Ecto neural progenitor cell (in vitro differentiated cells): ENCODE measurements at places on chromosomes 4 and X.

DNA sequence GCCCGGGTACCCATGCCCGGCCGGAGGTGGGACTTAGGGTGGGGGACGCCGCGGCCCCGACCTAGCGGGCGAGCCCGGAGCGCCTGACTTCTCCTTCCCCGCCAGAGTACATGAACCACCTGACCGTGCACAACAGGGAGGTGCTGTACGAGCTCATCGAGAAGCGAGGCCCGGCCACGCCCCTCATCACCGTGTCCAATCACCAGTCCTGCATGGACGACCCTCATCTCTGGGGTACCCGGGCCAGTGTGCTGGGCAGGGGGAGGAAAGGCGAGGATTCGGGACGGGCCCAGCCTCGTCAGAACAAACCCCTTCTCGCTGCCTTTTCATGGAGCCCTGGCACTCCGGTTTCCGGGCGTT, 622 bp downstream of the TAFAZZIN start:
- peak; percentile 68 for DNase-seq

DNA sequence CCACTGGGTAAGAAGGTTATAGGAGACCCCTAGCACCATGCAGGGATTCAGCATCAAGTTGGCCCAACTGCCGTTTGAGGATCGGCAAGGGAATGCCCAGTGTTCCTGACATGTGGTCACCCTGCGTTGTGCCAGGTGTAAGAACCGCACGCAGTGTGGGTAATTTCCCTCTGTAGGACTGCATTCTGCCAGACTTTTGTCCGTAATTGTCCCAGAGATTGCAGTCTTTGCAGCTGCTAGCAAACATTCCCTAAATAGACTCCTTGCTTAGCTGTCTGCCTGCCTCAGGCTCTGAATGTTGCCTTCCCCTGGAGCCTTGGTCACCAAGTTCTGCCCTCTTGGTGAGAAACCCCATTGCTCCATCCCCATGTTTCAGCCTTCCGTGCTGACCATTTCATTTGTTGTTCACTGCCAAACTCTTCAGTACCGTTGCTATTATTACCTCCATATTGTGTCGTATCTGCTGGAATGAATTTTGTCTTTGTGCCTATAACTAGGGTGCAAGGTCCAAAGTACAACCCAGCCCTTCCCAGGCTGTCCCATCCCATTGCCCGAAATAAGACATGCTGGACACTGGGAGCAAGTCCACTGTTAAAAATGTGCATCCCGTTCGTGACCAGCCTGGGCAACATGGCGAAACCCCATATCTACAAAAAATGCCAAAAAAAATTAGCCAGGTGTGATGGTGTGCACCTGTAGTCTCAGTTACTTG, 53.8 kb upstream of the USP9X start:
- no peak for DNase-seq

DNA sequence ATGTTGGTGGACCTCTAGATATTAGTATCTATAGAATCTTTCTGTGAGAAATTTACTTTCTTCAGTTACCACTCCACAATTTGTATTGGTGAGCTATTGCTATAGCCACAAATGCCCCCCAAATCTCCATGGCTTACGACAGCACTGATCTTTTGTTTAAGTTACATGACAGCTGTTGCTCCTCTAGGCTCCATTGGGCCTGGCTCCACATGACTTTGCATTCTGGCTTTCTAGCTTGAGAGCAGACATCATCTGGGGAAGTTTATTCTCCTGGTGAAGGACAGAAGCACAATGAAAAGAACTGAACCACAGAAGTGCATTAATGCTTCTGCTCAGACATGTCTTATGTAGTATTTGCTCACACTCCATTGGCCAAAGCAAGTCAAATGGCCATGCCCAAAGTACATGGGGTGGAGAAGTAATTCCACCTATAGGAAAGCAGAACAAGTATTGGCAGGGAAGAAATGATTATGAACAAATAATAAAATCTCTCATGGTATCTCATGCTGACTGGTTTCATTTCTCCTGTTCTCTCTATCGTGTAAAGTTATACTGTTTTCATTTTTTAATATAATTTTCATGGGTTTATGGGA, 126.6 kb upstream of the FAM9C start:
- DNase-seq, result no peak

DNA sequence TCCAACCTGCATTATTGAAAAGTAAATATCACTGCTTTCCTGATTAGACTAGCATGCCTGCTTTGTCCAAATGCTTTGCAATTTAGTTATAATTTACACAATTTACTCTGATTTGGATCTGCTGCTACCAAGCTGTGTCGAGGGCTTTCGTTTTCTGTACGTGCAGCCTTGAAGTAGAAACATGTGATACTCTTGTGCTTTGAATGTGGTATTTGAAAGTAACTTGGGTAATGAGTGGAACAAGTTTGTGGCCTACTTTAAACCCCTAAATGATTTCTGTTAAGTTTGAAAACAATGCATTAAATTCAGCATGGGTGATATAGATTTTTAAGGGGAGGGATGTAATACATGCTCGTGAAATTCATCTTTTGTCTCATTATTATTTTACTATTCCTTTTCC, 240.7 kb downstream of the IQCM start:
- no peak for DNase-seq

DNA sequence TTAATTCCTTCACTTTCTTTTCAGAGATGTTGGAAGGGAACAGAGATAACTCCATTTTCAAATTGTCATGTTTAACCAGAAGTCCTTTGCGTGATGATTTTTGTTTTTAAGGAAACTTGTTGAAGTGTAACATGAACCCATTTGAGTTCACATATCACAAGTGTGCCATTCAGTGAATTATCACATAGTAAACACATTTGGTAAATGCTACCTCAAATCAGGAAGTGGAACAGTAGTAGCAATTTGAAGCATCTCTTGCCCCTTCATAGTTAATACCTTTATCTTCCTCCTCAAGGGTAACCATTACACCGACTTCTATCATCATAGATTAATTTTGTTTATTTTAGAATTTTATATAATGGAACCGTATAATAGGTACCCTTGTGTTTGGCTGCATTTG, 35.8 kb downstream of the KDM6A start:
- DNase-seq, result no peak

- no peak for DNase-seq
Measured at GRCh38 chr4:150950657-150951288, 64.3 kb downstream of the LRBA start.

DNA sequence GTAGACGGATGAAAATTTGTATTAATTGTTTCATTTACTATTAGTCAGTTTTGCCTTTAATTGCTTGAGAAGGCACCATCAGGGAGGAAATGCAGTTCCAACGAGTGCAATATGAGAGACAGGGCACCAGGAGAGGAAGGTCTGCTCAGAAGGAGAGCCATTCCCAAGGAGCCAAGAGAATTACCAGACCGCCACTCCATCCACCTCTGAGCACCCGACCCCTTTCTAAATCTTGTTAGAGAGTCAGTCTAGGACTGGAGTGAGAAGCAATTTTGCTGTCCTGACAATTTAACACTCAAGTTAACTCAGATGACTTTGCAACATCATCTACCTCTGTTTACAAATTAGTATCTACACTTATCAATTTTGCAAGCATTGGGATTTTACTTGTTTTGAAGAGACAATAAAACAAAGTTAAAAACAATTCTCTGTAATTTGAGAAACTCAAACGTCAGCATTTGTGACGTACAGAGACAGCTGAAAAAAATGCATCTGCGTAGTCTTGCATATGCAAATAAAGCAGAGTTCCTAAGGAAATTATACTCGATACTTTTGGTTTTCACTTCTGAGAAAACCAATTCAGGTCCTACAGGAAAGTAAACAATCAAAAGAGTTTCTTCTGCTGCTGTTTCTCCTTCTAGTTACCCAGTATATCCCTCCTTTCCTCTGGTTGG, 1704.7 kb upstream of the TENM3 start:
- no peak for DNase-seq

GRCh38 chr4:4408132-4408523, 21.2 kb downstream of the NSG1 start:
- DNase-seq, result no peak
